ENCODE measurements at places on chromosomes 5 and 9.

- no peak for DNase-seq
Observed at GRCh38 chr9:136543830-136544547, 1.9 kb downstream of the NOTCH1 start.

GRCh38 chr9:30075451-30076199 is 2308.8 kb upstream of the ACO1 start:
- DNase-seq, result no peak

GRCh38 chr5:95870105-95870672 is 47.7 kb upstream of the GLRX start:
- no peak for DNase-seq

DNA sequence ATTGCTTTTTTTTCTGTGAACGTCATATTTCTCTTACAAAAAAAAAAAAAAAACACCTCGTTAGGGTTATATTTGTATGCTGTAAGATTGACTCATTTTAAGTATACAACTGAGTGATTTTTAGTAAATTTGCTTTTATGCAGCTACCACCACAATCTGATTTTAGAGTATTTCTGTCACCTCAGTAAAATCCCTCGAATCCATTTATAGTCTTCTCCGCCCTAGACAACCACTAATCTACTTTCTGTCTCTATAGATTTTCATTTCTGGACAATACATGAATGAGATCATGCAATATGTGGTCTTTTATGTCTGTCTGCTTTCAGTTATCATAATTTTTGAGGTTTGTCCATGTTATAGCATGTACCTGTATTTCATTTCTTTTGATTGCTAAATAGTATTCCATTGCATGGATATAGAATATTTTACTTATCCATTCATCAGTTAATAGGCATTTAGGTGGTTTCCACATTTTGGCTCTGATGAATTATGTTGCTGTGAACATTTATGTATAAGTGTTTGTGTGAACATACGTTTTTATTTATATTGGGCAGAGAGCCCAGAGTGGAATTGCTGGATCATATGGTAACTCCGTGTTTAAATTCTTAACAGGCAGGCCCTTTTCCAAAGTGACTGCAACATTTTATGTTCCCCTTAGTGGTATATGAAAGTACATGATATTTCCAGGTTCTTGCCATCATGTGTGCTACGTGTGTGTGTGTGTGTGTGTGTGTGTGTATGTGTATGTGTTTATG is 171.4 kb downstream of the SGCD start:
- no peak for DNase-seq

DNA sequence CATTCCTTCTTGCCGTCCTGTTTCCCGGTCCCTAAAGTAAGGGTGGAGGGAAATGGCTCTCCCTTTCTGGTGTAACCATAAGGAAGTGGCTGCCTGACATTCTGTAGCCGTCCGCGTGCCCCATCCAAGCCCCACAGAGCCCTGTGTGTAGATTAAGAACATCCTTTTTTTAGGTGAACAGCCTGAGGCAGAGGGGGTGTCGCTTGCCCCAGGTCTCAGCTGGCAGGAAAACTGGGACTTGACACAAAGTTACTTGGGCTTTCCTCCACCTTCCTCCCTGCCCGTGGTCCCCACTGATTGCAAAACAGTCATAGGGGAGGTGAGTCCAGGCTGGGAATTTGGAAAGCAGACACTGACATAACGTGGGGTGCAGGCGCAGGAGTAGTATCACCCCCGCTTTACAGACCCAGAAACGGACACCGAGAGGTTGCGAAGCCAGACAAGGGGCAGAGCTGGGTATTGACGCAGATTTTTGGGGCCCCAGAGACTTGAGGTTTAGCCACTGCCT is 22.8 kb downstream of the C9orf50 start:
- no peak for DNase-seq

- no peak for DNase-seq
Observed at GRCh38 chr5:173338380-173339015, 10.3 kb upstream of the STC2 start.

DNA sequence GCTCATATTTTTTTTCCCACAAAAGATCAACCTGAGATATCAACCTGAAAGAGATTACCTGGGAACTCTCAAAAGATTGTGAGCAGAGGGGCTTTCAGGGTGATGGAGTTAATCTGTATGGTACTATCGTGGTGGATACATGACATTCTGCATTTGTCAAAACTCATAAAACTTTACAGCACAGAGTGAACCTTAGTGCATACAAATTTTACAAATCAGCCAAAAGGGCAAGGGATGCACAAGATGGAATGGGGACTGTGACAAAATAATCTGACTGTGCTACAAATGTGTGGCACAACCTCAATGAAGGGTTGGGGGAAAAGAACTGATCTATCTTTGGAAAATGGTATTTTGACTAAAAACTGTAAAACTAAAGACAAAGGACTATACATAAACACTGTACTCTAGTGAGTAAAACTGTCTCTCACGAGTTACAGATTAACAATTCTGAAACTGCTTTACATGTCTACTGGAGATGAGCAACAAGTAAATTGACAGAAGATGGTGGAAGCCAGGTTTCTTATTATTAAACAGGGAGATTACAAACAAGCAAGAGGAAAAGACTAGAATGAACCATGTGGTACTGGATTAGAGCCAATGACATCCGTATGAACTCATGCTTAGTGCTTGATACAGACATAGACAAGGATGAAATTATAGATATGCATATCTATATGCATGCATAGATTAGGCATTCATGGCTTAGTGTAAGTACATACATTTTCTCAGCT is 24.8 kb upstream of the RLN1 start:
- DNase-seq, result no peak

DNA sequence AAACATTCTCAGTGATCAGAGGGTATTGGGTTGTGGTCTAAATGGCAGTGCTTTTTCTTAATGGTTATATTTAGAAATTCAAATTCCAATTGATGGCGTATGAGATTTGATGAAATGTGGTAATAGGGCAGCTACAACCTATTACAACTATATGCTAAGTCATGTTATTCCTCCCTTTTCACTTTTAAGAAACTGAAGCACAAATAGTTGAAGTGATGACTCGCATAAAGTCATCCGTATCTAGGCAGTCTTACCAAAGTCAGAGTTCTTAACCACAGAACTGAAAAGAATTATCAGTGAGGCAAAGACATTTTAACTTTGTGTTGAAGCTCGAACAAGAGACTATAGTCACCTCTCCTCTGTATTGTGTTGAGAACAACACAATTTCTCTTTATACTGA is 28.2 kb downstream of the C9orf152 start:
- DNase-seq, result no peak

- DNase-seq, result no peak
Observed at GRCh38 chr5:40991168-40991980, 79.8 kb downstream of the MROH2B start.

DNA sequence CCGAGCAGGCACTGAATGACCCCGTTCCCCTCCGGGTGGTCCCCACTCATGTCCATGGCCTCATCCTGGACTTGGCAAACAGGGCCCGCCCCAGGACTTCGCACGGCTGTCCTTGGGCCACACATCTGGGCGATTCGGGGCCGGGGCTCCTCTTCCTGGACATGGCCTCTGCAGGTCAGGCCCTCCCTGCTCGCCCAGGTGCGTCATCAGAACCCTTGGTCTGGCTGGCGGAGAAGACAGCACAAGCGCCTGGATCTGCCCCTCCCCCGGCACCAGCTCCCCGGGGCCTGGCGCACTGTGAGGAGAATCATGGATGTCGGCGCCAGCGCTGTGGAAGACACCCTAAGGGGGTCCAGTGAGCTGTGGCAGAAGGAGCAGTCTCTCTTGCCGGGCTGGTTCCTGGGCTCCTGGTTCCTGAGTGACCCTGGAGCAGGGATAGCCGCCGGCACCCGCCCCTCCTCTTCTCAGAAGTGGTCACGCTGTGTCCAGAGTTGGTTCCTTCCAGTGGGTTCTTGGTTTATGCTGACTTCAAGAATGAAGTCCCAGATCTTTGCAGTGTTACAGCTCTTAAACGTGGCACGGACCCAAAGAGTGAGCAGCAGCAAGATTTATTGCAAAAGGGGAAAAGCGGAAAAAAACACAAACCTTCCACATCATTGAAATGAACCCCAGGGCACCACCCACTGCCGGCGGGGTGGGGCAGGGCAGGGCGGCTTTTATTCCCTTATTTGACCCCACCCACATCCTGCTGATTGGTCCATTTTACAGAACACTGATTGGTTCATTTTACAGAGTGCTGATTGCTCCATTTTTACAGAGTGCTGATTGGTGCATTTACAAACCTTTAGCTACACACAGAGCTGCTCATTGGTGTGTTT is 25.9 kb upstream of the SLC12A7 start:
- DNase-seq, result no peak

DNA sequence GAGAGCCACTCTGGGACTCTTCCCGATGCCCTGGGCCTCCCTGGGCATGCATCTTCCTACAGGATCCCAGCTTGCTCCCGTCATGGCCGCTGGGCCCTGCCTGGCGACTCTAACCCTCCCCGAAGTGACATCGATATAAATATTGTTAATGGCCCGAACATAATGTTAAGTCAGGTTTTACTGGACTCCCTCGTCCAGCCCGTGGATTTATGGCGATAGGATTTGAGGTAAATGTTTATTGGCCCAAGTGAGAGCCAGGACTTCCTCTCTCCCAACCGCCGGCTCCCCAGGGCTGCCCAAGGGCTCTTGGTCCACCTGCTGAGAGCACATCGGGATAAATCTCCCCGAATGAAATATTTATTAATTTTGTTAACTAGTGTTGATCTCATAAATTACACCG is 246.3 kb downstream of the PBX3 start:
- no peak for DNase-seq

DNA sequence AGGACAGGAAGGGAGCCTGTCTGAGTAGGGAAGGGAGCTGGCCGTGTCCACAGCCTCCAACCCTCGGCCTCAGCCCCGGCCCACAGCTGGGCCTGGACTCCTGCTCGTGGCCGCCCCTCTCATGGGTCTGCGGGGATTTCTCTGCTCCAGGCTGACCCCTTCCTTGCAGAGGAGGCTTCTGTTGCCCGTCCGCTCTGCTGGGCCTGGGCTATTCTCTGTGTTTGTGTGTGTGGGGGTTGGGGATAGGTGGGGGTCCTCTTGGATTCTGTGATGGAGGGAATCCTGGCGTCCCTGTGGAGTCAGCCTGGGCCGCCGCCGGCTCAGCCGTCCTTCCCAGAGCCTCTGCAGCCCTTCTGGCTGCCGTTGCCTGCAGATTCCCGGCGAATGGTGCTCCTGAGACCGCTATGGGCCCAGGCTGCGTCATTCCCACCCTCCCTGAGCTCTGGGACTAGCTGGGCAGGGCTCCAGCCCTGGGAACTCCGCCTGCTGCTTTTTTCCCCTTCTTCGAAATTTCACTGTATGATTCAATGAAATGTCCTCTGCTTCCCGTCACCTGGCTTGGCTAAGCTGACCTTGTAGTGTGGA is 64.2 kb downstream of the FGF18 start:
- no peak for DNase-seq

GRCh38 chr9:133148199-133149129 is 15.2 kb downstream of the GBGT1 start:
- DNase-seq, result no peak

DNA sequence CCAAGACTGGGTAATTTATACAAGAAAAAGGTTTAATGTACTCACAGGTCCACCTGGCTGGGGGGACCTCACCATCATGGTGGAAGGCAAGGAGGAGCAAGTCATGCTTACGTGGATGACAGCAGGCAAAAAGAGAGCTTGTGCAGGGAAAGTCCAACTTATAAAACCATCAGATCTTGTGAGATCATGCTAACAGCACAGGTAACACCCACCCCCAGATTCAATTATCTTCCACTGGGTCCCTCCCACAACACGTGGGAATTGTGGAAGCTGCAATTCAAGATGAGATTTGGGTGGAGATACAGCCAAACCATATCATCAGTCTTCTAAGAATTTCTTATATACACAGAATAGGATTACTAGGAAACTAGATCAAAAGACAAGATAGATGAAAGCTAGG is 555.6 kb downstream of the PRR16 start:
- DNase-seq, result no peak

DNA sequence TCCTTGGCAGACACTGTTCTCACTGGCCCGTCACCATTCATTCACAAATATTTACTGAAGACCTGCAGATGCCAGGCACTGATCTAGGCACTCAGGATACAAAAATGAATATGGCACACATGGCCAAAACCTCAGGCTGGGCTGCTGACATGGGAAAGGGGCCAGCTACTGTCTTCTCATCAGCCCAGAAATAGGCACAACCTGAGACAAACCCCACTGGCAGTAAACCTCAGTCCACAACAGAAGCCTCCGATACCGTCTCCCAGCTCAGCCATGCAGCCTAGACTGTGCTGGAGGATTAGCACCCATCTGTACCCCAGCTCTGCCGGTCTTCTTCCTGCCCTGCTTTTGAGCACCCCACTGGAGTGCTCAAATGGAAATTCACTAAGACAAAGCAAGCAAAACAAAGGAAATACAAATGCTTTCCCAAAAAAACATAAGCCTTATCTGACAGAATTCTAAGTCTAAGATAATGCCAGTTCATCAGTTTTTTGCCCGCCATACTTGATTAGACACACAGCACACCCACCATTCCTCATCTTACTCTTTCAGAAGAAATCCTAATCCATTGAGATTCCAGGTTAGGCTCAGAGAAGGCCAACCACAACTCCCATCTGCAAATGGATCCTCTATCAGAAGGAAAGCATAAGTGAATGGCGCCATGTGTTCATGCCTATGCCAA is 8.2 kb downstream of the P4HA2 start:
- no peak for DNase-seq

Measured in NCI-H510A (cell line).